ENCODE measurements at places on chromosomes 12 and 14. TPM values are rescaled to one million over a fixed set of nuclear protein-coding genes. Genes with fewer than 3 reads are reported as not detected.

Gene HOXC11
- total RNA-seq, result not detected

Gene CD163L1
- total RNA-seq, result 1.1 TPM

Gene TMEM253
- not detected for total RNA-seq

Gene FLRT2
- total RNA-seq, result 0.03 TPM

Gene PSMC6
- 86.0 TPM for total RNA-seq

Gene TMEM229B
- total RNA-seq, result 34.9 TPM

Gene CELA1
- 0.73 TPM for total RNA-seq

Gene OR11G2
- total RNA-seq, result not detected

Gene SLCO1B1
- not detected for total RNA-seq

Gene DCN
- total RNA-seq, result not detected

Gene OVCH1
- total RNA-seq, result not detected

Gene APOF
- total RNA-seq, result not detected

Gene MGST1
- total RNA-seq, result 2.3 TPM

Gene SERPINA10
- not detected for total RNA-seq

Gene ALX1
- not detected for total RNA-seq

Gene SFSWAP
- 96.8 TPM for total RNA-seq

Gene LPAR5
- total RNA-seq, result 11.1 TPM

Gene MYF6
- not detected for total RNA-seq

Gene RNASE1
- 4.9 TPM for total RNA-seq

Gene NTF3
- not detected for total RNA-seq

Gene CDK2
- total RNA-seq, result 21.5 TPM

Gene OTOGL
- total RNA-seq, result not detected

Gene TAS2R30
- total RNA-seq, result 2.9 TPM

Gene SLC38A4
- not detected for total RNA-seq

Gene SCNN1A
- 0.67 TPM for total RNA-seq

Gene RAB5B
- total RNA-seq, result 112 TPM

Gene TCL1A
- total RNA-seq, result not detected
